ENCODE measurements at places on chromosomes 2 and 18. TPM values are rescaled to one million over a fixed set of nuclear protein-coding genes. Genes with fewer than 3 reads are reported as not detected.

DNA sequence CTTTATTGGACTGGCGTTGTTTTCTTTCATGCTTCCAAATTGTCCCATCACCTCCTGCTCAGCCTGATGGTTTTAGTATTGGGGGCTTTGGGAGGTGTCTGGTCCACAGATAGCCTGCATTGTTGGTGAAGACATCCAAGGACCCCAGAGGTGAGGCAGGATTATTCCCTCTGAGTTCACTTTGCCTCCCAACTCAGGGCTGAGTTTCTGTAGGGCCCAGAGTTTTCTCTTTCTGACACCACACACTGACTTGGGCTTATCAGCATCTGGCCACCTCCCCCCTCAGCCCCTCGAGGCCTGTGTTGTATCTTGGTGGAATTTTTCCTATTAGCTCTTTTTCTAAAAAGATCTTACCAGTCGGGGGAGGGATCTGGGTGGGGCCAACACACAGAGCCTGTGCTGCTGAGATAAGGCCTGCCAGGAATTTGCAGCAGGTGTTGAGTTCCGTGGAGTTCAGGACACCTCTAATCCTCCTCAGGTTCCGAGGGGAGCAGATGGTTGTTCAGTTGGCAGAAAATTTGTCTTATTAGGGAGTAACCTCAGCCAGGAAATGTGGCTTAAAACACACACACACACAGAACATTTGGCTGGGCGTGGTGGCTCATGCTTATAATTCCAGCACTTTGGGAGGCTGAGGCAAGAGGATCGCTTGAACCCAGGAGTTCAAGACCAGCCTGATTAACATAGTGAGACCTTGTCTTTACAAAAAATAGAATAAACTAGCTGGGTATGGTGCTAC is 7.3 kb downstream of the EMILIN2 start:
- DNase-seq = no peak

Gene CCDC148
- 0.35 TPM for total RNA-seq

Gene GNAL
- total RNA-seq = 7.4 TPM

- no peak for DNase-seq
These were observed 4.3 kb downstream of the UBXN2A start for GRCh38 chr2:23944527-23944926.

- DNase-seq = no peak
These were observed 53.5 kb downstream of the TEX51 start for GRCh38 chr2:126952216-126952615.

Gene ALPP
- total RNA-seq = not detected

DNA sequence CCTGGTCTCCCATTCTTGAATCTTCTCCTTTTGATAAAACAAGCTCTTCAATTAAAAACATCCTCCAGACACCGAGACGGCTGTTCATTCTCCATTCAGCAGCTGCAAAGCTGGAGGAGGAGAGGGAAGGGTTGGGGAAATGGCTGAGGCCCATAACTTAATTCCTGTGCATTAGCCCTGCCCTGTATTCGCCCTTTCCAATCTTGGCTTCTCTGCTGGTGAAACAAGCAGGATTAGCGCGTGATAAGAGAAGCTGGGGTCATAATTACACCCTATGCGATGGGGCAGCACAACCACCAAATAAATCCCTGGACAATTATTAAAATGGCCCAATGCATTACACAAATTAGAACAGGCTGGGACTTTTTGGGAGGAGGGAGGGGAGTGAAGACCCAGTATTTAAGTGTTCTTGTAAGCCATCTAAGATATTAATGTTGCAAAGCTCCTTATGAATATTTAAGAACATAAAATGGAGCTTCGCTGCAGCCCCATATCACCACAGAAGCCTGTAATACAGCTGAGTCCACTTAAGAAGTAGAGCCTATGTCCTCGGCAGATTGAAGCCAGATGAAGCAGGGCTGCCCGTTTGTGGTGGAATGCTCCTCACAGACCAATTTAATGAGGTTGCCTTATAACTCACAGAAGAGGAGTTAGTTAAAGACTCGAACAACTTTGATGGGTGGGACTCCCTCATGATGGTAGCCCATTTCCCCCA is 176.6 kb upstream of the SKOR2 start:
- DNase-seq = no peak

DNA sequence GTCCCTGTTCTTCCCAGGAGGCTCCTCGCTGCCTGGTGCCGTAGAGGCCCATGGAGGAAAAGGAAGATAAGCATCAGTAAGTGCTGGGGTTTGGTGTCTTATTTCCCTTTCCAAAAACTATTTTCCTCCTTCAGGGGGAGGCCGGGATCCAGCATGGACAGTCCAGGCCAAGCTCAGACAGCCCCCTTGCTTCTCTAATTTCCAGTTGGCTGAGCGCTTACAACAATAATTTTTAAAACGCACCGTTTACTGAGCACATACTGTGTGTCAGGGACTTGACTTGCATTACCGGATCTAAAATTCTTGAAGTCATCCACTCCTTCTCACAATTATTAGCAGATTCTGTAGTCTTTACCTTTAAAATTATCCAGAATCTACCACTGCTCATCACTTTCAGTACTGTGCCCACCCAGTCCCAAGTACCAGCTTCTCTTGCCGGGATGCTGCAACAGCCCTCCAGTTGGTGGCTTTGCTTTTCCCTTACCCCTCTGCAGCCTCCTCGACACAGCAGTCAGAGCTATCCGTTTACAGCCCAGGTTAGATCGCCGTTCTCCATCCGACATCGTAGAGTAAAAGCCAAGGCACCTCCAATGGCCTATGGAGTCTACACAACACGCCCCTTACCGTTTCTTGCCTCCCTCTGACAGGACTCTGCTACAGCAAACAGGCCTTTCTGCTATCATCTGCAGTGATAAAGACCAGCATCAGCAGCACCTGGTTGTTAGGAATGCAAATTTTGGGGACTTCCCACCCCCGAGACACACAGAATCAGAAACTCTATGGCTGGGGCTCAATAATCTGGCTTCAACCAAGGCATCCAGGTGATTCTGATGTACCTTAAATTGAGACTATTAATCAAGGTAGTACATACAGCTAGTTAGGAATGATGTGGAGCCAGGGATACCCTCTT is 75.2 kb upstream of the TSPYL6 start:
- no peak for DNase-seq

DNA sequence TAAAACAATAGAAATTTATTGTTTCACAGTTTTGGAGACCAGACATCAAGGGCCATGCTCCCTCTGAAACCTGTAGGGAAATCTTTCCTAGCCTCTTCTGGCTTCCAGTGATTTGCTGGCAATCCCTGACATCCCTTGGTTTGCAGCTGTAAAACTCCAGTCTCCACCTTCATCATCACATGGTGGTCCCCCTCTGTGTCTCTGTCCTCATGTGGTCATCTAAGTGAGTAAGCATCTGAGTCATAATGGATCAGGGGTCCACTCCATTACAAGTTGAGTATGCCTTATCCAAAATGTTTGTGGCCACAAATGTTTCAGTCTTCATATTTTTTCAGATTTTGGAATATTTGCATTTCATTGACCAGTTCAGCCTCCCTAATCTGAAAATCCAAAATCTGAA is 5.6 kb upstream of the SGPP2 start:
- DNase-seq = no peak

DNA sequence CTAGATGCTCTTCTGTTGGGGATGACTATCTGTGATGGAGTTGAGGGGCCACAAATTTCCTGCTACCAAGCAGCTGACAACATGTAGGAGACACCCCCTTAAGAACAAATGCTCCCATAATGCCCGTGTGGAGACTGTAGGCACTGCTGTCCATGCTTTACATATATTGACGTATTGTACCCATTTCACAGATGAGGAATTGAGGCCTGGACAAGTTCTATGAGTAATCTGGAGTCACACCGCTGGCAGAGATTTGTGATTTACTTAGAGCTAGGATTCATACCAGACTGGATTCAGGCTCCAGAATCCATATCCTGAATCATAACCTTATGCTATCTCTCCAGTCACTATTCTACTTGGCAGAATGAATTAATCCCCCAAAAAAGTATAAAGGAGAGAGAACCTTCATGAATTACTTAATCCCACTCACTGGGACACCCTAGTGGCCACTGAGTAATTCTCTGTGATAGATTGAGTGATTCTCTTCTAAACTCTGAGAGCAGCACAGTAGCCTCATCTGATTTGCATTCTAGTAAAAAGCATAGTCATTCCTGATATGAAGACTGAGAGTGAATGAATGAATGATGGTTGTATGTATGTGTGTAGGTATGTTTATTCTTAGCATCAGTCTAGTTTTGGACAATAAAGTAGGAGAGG is 460.7 kb upstream of the MEIS1 start:
- DNase-seq = no peak

Gene HOXD8
- total RNA-seq = 13.3 TPM

DNA sequence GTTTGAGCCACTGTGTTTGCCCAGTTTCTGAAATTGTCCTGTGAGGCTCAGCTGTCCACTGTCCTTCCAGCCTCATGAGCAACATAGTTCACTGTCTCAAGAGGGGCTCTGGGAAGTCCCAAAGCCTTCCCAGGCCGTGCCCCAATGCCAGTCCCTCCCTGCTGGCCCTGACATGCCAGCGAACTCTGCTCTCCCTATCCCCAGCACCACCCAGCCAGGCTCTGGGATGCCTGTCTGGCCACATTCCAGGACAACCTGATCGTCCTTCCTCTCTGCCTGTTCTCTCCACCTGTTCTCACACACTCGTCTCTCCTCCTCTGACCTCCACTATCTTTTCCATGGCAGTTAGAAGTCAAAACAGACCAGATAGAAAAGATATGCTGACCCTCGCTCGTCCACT is 278.0 kb upstream of the ID2 start:
- no peak for DNase-seq

Gene UGT1A8
- total RNA-seq = not detected

Gene SDC1
- total RNA-seq = 2.3 TPM

- DNase-seq = no peak
These were observed 22.4 kb downstream of the LHCGR start for GRCh38 chr2:48733067-48733503.

Data from mesenteric fat pad (tissue), 1 donor.